ENCODE measurements at places on chromosomes 1 and 21.

GRCh38 chr1:228445843-228446650, 29.4 kb upstream of the TRIM17 start:
- DNase-seq: no peak

DNA sequence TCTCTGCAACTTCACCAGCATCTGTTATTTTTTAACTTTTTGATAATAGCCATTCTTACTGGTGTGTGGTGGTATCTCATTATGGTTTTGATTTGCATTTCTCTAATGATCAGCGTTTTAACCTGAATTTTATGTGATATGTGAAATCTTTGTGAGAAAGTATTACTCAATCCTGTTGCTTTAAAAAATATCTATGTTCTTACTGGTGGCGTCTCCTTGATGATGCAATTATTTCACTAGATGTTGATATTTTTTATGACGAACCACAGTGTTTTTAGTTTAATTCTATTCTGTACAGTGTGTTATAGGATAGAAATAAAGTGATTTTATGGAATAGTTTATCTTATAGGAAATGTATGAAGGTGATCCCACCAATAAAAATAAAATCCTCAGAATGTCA, 54.7 kb upstream of the GPR88 start:
- no peak for DNase-seq

DNA sequence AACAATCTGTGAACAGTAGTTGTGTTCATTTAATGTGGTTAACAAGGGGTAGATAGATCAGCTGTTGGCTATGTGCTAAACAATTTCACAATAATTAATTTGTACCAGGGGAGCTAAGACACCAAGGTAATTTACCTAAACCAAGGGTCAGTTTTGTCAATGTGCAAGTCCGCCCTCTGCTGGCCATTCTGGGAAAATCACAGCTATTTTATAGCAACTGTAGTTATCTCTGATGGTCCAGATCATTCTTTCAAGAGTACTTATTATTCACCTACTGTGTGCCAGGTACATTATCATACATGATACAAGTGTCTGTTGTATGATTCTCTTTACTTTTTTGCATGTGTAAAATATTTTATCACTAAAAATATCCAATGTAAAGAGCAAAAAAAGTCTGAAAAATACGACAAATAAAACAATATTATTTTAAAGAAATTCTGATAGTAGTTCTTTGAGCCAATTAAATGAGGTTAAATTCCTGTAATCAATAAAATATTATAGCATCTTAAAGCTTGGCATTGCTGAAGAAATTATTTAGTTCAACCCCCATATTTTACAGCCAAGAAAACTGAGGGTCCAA, 312.3 kb upstream of the FAM78B start:
- peak; percentile 27 for DNase-seq

- no peak for DNase-seq
Measured at GRCh38 chr1:84434081-84434769, 35.9 kb downstream of the DNASE2B start.

DNA sequence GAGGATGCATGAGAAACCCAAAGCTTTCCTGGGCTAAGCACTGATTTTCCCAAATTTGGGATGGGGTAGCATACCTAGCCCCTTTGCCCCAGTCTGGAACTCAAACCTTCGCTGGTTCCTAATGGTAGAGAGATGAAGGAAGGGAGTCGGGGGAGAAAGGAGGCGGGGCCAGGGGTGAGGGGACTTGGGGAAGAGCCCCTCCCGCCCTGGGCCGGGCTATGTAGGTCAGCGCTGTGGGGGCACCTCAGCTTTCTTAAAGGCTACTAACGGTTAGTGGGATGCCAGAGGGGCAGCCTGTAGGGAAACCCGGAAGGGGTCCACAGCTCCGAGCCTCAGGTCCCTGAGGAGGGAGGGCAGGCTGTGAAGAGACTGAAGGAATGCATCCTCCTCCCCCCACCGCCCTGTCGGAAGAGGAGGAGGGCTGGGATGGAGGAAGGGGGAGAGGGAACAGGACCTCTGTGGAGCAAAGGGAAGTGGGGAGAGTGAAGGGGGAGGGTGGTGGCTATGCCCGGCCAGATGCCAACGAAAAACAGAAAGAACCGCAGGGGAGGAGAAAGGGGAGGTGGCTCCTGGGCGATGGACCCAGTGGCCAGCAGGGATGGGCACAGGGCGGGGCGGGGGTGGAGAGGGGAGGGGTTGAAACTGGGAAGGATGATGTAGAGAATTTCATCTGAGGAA, 1.3 kb downstream of the CADM3 start:
- DNase-seq: no peak

DNA sequence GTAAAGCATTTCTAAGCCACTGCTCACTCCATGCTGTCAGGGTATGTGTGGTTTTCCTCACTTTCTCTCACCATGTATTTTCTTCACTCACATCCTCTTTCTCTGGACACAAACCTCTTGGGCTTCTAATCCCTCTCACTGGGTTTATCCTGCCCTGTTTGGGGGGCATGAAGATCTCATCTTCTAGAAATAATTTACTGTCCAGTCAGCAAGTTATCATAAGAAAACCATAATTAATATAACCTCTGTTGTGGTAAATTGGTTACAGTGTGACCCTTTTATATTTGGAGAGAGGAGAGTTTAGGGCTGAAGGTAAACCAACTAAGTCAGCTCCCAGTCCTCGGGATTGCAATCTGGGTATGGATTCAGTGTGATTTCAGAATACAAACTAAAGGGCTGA, 213.8 kb upstream of the PROX1 start:
- no peak for DNase-seq

- no peak for DNase-seq
Measured at GRCh38 chr21:39840373-39841097, 26.7 kb upstream of the PCP4 start.

DNA sequence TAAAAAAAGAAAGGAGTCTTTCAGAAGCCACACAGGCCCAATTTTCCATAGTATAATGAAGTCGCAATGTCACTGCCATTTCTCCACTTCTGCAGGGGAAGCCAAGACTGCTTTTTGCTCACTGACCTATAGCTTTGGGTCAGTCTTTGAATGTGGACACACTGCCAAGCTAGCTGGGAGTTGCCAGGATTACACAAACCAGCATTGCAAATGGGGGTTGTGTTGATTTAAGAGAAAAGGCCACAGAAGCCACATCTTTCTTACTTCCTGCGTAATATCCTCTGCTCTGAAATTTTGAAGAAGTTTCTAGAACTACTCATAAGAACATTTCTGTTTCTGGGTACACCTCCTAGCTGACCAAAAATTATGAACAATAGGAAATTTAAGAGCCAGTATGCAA, 45.8 kb upstream of the SAMSN1 start:
- DNase-seq: no peak

GRCh38 chr1:91851130-91852010, 34.6 kb downstream of the TGFBR3 start:
- DNase-seq: no peak

DNA sequence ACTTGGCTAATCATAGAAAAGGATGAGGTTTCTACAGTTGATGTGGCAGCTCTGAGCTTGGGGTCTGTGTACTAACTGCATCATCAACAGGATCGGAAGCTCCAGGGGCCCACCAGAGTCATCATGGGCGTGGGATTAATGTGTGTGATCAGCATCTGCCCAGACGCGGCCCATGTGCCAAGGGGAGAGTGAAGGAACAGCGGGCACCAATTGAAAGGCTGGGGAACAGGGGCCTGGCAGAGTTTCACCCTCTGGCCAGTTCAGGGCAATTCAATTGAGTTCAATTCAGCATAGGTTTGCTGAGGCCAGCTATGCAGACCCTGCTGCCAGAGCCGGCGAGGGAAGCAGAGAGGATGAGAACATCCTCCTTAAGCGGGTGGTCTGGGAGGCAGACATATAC, 260.0 kb upstream of the AJAP1 start:
- DNase-seq: no peak

GRCh38 chr1:115624859-115625258, 16.9 kb upstream of the VANGL1 start:
- no peak for DNase-seq

GRCh38 chr1:29657816-29658215, 421.5 kb downstream of the PTPRU start:
- DNase-seq: no peak

DNA sequence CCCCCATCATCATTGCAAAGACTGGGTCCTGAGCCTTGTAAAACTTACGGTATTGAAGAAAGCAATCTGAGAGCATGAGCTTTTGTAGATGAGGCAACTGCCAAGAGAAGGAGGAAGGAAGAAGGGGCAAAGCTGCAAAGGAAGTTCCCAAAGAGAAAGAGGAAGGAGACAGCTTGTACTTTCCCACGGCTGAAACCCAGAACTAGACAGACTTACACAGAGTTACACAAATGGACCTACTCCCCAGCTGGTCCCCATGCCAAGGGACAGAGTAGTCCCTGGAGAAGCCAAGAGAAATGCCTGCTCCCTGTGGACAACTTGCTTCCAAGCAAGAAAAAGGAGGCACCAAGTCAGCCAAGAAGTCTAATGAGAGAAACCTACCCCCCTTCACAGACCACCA, 22.6 kb downstream of the SLC5A9 start:
- no peak for DNase-seq

- no peak for DNase-seq
Measured at GRCh38 chr1:36665478-36666080, 182.9 kb upstream of the CSF3R start.

DNA sequence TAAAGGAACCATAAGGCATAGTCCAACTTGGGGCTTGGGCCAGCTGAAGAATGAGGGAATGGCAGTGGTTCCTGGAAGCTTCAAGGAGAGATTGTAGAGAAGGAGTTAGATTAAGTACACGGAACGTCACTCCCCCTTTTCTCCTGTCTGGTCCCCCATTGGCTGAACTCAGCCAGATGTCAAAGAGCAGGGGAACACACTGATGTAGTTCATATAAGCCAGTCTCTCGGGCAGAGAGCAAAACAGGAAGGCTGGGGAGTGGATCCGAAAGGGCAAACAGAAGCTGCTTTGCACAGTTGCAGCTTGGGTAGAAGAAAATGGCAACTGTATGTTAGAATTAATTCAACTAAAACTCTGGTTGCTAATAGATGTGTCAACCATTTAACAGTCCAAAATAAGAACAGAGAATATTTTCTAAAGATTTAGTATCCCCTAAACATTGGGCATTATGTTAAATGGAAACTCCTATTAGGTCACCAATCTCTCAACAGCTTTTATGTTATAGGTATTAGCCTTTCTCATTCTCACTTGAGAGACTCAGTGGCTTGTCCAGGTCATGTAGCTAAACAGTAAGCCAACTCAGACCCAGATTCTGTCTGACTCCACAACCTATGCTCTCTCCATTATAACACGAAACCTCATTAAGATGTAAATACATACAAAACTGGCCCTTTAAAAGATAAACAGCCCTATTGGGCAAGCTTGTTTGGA, 600.7 kb upstream of the USP24 start:
- DNase-seq: no peak

GRCh38 chr1:181044449-181044966, 10.7 kb downstream of the MR1 start:
- peak; percentile 42 for DNase-seq

DNA sequence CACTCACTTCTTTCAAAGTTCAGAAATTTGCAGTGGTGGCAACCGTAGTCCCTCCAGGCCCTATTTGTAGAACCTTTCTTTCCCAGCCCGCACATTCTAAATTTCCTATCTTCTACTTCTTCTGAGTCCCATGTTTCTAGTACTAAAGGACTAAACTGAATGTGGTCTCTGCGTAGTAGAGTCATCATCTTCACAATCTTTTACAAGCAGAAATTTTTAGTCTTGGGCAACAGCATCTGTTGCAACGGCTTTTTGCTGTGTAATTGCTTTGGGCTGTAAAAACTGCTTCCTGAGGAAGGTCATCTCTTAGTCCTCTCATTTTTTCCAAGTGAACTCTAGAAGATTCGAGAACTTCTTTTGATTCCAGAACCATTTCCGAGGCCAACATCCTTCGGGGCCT, 23.9 kb downstream of the VAV3 start:
- no peak for DNase-seq

- DNase-seq: no peak
Measured at GRCh38 chr1:53766194-53766742, 27.3 kb upstream of the GLIS1 start.

- DNase-seq: no peak
Measured at GRCh38 chr1:3628445-3628844, 3.6 kb downstream of the TPRG1L start.

DNA sequence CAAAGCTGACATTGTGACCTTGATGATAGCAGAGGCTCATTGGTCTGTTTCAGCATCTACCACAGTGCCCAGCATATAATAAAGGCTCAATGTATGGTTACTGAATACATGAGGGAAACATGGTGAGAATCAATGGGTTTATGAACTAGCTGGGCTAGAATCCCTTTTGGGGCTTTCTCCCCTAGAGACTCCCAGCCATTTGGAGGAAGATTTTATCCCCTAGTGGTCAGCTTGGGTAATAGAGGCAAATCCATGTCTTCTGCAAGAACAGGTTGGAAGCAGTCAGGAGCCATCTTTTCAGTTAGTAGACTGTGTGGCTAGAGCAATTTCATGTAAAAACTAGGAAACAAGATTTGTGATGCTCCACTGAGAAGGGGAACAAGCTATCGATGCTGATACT, 15.8 kb upstream of the REG4 start:
- DNase-seq: no peak

DNA sequence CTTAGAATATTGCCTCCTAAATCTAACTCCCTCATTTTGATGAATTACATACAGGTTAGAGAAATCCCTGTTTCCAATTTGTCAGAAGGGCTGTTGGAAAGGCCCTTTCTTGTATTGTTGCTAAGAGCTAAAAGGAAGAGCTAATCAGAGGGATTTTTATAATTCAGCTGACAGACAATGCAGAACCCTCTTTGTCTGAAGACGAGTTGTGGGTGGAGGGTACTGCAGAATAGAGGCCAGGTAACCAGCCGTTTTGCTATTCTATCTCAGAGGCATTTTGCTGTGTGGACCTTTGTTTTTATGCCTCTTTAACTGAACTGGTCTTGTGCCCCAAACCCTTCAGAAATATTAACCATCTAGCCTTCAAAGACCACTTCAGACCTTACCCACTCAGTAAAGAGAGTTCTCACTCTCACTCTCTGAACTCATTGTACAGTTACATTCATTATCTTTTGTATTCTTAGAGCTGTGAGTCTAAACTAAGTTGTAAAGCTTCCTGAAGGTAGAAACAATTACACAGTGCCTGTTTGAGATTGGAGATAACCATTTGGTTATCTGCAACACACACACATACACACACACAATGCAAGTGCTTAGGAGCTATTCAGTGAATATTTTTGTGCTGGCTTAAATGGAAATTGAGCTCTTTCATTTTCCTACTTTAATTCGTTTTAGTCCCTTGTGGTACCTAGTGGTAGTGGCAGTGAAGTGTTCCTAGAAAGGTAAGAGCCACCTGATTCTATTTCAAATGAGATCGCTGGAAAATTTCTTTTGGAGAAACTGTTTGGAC, 19.7 kb downstream of the KPNA6 start:
- DNase-seq: no peak

- no peak for DNase-seq
Measured at GRCh38 chr1:160346463-160346862, 3.3 kb downstream of the NCSTN start.

DNA sequence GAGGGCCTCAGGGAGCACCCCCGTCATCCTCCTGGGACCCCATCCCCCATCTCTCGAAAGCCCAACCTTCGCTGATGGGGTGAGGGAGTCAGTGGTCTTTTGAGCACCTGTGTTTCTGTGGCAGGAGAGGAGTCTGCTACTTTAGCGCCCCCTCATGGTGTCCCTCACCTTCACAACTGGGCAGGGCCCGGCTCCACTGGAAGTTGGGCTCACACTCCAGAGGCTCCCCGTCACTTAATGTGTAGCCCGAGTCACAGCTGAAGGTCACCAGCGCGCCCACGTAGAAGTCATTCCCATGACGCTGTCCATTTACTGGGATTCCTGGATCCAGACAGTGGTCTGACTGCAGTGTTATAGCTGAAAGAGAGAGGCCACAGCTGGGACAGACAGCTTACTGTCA, 139.5 kb upstream of the HMGB4 start:
- no peak for DNase-seq

GRCh38 chr21:42154237-42155044, 64.5 kb upstream of the ABCG1 start:
- no peak for DNase-seq
